Stimulated activated CD8-positive, alpha-beta memory T cell treated with anti-CD3 and anti-CD28 coated beads, Interleukin-15, amount 100 ng/mL, for 48 hours (primary cell): ENCODE measurements at places on chromosomes 1 and 21.

- no peak for DNase-seq
These were observed 4.7 kb downstream of the TGFBR3 start for GRCh38 chr1:91881280-91881679.

DNA sequence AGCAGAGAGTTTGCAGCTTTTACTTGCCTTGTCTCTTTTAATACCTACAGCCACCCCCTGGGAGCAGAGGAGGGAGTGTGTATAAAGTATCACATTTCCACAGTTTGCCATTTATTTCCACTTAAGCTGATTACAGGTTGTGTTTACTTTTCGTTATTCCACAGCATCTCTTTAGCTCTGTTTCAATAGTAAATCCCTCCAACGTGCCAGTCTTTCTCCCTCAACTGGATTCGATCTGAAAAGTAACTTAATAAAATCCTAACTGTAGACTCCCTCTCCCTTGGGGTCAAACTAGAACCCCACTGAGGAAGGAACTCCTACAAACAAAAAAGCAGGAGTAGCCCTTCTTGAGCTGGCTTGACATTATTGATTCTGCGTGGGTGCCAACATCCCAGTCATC, 3.1 kb upstream of the FCGR2A start:
- no peak for DNase-seq

GRCh38 chr1:203612932-203613682, 13.5 kb upstream of the ATP2B4 start:
- no peak for DNase-seq

DNA sequence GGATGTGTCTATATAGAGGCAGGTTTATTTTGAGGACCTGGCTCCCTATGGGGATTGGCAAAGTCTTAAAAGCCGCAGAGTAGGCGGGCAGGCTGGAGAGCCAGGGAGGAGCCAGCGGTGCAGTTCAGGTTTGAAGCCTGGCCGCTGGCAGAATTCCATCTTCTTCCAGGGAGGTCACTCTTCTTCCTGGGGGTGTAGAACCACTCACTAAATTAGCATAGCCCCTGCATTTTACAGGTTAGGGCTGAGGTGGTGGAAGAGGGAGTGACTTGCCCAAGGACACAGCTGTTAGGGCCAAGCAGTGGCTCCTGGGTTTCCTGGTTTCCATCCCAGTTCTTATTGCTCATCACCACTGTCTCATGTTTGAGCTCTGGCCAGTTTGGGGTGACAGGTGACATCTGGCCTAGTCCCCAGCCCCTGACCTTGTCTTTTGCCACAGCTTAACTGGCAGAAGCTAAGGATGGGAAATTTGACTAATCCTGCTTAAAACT, 1.4 kb downstream of the PINK1 start:
- no peak for DNase-seq

DNA sequence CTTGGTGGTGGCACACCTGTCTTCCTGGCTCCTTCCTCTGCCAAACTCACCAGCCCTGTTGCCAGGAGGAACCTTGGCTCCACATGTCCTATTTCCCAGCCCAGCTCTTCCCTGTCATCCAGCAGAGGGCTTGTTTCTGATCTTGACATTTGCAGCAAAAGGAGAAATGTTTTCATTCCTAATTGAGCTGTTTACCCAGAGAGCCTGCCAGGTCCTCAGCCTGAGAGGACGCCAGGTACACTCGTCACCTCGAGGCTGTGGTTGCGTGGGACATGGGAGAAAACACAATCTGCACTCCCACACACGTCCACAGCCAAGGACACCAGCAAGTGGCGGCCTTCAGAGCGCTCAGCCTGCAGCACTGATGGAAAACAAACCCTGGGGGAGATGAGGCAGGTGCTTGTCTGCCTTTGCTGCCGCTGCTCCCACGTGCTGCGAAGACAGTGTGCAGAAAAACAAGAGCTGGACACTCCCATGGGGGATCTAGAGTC, 132.8 kb upstream of the CD34 start:
- DNase-seq = no peak

- no peak for DNase-seq
These were observed 21.4 kb upstream of the PTPRC start for GRCh38 chr1:198617406-198617805.

DNA sequence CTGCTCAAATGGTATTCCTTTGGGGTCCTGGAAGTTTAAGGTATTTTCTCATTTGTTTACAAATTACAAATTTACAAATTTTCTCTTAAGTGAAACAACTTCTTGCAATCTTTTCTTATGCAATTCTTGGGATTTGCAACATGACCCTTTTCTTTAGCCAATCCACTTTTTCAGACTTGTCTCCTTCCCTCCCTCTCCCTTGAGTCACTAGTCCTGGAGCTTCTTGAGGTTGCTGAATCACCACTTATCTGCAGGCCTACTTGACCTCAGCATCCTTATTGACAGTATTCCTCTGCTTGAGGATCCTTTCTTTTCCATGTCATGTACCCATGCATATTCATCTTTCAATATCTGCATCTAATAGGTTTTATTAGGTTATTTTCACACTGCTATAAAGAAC, 302.8 kb upstream of the ADAMTS5 start:
- DNase-seq = no peak

GRCh38 chr1:145908653-145909052, 1.2 kb downstream of the ITGA10 start:
- DNase-seq = no peak

DNA sequence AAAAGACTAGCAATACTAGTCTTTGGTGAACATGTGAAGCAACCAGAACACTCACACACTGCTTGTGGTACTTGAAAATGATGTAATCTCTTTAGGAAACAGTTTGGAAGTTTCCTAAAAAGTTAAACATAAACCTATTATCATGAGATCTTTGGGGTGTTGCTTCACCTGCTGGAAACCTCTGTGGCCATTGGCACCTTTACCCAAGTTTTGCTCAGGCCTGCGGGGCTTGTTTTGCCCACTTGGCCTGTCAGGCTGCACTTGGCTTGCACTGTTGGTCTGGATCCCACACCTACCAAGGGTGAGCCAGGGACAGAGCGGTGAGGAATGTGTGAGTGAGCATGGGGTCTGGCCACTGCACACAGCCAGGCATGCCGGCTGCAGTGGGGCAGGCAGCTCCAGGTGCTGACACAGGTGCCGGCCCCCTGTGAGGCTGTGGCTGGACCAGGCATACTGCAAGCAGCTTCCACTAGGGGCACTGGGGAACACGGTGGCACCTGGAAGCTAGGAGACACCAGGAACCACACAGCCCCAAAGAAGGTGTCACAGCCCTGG, 14.4 kb upstream of the FNBP1L start:
- DNase-seq = no peak

DNA sequence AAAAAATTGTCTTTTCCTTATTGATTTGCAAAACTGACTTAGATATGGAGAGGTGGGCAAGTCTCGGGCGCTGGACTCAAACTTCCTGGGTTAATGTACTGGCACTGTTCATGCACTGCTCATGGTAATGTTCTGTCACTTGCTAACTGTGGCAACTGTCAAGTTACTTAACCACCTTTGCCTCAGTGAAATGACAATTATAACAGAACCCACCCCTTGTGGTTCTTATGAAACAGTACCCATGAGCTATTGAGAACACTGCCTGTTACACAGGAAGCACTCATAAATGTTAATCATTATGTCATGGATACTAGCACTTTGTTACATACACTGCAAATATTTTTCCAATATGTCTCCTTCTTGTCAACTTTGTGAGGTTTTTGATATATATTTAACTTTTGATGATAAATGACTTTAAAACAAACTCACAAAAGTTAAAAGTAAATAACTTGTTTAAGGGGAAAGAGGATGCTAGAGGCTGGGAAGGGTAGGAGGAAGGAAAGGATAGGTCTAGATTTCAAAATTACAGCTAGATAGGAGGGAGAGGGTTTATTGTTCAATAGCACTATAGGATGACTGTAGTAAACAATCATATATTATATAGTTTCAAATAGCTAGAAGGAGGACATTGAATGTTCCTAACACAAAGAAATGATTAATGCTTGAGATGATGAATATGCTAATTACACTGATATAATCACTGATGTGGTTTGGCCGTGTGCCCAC, 342.5 kb downstream of the ADGRL2 start:
- no peak for DNase-seq

DNA sequence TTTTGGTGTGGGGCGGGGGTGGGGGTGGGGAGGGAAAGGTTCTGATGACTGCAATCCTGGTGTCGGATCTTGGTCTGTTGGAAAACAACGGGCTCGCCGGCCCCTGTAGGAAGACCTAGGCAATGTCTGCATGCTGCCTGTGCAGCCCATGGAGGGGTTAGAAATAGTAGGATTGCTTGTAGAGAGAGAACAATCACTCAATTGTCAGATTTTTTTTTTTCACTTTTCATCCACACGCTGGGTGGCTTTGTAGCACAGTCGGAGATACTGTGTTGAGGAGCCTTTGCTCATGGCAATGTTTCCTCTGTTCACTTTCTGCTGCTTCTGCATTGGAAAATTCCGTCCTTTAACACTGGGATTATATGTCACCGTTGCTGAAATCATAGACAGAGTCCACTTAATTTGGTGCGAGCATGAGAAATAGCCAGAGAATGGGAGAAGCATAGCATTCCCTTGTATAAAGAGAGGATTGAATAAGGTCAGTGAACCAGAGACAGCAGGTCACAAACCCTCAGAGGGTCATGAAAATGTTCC, 107.5 kb downstream of the MRPS6 start:
- DNase-seq = no peak

- no peak for DNase-seq
These were observed 23.9 kb upstream of the FAAH start for GRCh38 chr1:46370214-46370633.

- no peak for DNase-seq
These were observed 1.3 kb downstream of the ATXN7L2 start for GRCh38 chr1:109485001-109485400.

- no peak for DNase-seq
These were observed 7.2 kb downstream of the INAVA start for GRCh38 chr1:200901796-200902444.

DNA sequence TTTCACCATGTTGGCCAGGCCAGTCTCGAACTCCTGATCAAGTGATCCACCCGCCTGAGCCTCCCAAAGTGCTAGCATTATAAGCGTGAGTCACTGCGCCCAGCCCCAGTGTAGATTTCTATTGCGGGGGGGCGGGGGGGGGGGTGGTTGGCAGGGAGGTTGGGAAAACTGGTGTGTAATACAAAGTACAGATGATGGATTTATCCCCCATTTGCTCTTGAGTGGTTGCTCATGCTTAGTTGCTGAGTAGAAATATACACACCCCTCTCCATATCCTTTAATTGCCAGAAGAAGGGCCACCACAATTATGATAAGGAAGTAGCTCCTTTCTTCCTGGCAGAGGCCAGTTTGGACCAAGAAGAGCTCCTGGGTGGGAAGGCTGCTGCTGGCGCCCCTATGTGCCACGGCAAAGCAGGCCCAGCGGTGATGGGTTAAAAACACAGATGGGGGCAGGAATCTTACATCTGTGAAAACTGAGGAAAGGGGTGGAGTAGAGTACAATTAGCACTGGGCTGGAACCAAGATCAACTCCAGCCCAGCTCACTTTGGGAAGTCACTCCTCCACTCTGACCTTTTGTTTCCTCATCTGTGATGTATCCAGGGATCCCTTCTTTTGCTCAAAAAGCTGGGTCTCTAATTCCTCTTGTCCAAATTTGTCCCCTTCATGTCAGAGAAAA, 55.2 kb downstream of the MRPL37 start:
- DNase-seq = no peak

- DNase-seq = no peak
These were observed 146.8 kb downstream of the PAPPA2 start for GRCh38 chr1:176609556-176610408.

GRCh38 chr1:172778456-172779455, 119.9 kb downstream of the FASLG start:
- no peak for DNase-seq

GRCh38 chr1:107702946-107703571, 261.9 kb downstream of the VAV3 start:
- no peak for DNase-seq

DNA sequence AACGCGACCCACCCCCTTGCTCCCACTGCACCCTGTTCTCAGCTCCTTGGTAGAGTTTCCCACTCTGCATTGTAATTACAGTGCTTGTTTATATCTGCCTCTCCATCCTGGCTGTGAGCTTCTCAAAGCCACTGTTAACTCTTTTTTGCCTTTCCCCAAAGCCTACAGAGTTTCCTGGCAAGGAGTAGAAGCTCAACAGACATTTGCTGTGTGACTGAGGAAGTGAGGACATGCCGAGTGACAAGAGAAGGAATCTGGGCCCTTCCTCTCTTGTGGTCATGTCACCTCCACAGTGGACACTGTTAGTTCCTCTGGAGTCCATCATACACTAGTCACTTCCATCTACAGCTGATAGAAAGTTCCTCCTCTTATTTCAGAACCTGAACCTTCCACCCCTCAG, 6.1 kb upstream of the IGSF8 start:
- no peak for DNase-seq
